Activated CD4-positive, alpha-beta T cell treated with anti-CD3 and anti-CD28 coated beads, Interleukin-2, amount 10 ng/mL, durations not matched to agents 7 days and 5 days (primary cell): ENCODE measurements at places on chromosomes 1 and 21. TPM values are rescaled to one million over a fixed set of nuclear protein-coding genes. Genes with fewer than 3 reads are reported as not detected.

The SPRR1B gene
- not detected for total RNA-seq

The LINGO4 gene
- 0.35 TPM for total RNA-seq

The KRTAP19-7 gene
- not detected for total RNA-seq

The NGF gene
- not detected for total RNA-seq

The MYBPH gene
- total RNA-seq: not detected

The YBX1 gene
- total RNA-seq: 607 TPM

The BARHL2 gene
- total RNA-seq: not detected

The SPRR2G gene
- not detected for total RNA-seq

- no peak for DNase-seq
Measured at GRCh38 chr1:182674346-182675246, 9.8 kb downstream of the RGS8 start.

GRCh38 chr1:116365353-116365780, 7.7 kb upstream of the ATP1A1 start:
- no peak for DNase-seq

- no peak for DNase-seq
Measured at GRCh38 chr1:230264342-230264741, 161.8 kb downstream of the PGBD5 start.

- no peak for DNase-seq
Measured at GRCh38 chr1:25834894-25835293, 15.1 kb downstream of the MTFR1L start.

- no peak for DNase-seq
Measured at GRCh38 chr1:109824349-109825115, 60.8 kb upstream of the EPS8L3 start.

DNA sequence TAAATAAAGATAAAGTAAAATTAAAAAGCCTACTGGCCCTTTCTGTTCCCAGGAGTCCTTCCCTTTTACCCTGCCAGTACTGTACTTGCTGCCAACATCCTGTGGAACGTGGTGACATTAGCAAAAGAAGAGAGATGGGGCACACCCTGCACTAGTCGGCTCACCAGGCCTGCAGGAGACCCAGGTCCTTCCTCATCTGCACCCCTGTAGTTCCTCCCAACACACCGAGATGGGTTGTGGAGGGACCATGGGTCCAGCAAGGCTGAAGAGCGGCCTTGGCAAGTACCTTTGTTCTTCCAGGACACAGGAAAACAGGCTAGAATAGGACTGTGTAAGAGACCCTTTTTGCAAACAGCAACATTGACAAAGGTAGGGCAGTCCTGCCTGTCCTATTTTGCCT, 98.7 kb upstream of the TMPRSS2 start:
- DNase-seq: no peak

GRCh38 chr1:220380885-220381284, 108.6 kb upstream of the RAB3GAP2 start:
- no peak for DNase-seq

GRCh38 chr1:156356875-156357534, 12.0 kb upstream of the RHBG start:
- DNase-seq: peak; percentile 76

- DNase-seq: peak; percentile 57
Measured at GRCh38 chr1:151047591-151047924, at the start of gene C1orf56. Gene C1orf56, plus strand, starts transcription at chr1:151047751. Its CDS starts 97 bp downstream, at chr1:151047848.

GRCh38 chr1:14686701-14687100, 88.2 kb downstream of the KAZN start:
- no peak for DNase-seq

DNA sequence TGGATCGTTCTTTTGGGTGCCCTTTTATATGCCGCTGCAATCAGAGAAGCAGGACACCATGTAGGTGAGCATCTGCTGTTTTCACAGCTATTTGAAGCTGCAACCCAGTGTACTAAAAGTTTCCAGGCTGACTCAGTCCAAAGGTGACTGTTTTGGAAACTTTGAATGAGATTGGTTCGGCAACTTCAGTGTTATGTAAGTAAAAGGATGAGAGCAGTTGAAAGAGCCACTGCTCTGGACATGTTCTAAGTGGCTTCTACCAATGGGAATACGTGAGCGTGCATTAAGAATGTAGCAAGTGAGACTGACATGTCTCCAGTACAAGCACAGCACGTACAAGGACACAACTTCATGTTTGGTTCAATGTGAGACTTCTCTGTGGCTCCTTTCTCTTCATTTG, 55.6 kb downstream of the DDR2 start:
- DNase-seq: no peak

GRCh38 chr1:24266998-24267397, 52.2 kb upstream of the GRHL3 start:
- no peak for DNase-seq

GRCh38 chr1:178358456-178358855, 138.3 kb downstream of the CLEC20A start:
- DNase-seq: no peak

DNA sequence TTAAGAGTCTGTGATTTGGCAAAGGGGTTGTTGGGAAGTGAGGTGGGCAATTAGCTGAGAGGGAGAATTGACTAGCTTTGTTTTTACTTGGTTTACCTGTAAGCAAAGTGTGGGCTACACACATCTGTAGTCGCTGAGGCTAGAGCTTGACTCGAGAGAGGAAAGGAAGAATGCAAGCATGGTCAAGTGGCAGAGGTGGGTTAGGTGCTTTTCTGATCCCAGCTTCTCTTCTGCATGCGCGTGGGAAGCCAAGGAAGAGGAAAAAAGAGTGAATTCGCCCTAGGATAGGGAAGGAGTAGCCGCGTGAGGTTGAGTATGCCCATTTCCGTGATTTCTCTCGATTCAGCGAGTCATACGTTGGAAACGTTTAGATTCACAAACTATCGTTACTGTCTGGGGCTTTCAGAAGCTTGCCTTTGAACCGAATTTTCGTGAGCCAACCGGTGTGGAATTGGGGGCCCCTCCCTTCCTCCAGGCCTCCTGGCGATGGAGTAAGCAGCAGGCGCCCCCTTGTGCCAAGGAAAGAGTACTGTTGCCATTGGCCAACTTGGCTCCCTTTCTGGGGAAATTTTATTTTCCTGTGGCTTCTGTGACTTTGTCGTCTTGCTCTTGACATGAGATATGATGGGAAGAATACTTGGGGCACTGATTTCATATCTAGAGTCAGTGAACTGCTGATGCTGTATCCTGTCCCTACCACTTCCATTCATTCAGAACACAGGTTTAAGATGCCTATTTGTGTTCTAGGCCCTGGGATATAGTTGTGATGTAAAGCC, 1.3 kb downstream of the PIGV start:
- DNase-seq: peak; percentile 92
